ENCODE measurements at places on chromosomes 1 and 21. TPM values are rescaled to one million over a fixed set of nuclear protein-coding genes. Genes with fewer than 3 reads are reported as not detected.

The WDR3 gene
- total RNA-seq: 18.2 TPM

The TXNIP gene
- total RNA-seq: 159 TPM

The FAM177B gene
- total RNA-seq: not detected

The NPHS2 gene
- not detected for total RNA-seq

The APOBEC4 gene
- not detected for total RNA-seq

The ANXA9 gene
- 0.17 TPM for total RNA-seq

The PM20D1 gene
- total RNA-seq: under 0.01 TPM

The SPRR4 gene
- not detected for total RNA-seq

Data from smooth muscle cell of trachea (primary cell).